Renal cortical epithelial cell (primary cell): ENCODE measurements at places on chromosomes 3 and 15.
A peak's percentile ranks its signal among the peaks of the same experiment; 100 is the strongest.

- no peak for DNase-seq
Measured at GRCh38 chr3:15501126-15501525, 20.4 kb downstream of the COLQ start.

DNA sequence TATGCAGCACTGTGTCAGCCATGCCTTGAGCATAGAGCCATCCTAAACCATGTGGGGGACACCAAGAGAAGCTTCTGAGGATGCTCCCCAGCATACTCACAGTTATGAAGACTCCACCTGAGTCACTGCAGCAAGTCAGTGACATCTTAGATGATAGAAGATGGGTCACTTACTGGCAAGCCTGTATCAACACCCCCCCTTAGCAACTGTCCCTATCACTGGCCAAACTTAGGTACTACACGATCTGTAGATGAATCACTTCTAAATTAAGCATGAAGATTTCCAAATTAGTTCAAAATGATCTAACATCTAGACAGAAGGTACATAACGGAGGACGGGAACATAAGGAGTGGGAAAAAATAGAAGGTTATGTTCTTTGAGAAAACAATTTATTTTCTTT lies 13.2 kb upstream of the LMCD1 start:
- DNase-seq, result no peak

GRCh38 chr3:182692695-182693094 lies 100.6 kb upstream of the ATP11B start:
- no peak for DNase-seq

GRCh38 chr3:21154911-21155310 lies 596.1 kb downstream of the ZNF385D start:
- no peak for DNase-seq

DNA sequence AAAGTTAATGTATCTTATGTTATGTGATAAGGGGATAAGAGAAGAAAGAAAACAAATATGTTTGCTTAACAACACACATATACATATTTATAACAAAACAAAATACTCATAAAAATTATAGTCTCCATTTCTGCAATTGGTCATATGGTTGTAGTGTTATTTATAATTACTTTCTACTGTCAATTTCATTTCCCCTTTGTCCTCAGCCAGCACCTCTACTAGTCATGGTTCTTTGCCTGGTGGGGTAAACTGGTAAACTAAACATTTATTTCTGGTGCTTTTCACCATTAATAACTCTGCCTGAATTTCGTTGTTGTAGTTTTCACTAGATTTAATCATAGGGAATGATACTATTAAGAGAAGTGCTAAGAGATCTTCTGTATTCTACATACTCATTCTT lies 88.0 kb upstream of the ALCAM start:
- no peak for DNase-seq

DNA sequence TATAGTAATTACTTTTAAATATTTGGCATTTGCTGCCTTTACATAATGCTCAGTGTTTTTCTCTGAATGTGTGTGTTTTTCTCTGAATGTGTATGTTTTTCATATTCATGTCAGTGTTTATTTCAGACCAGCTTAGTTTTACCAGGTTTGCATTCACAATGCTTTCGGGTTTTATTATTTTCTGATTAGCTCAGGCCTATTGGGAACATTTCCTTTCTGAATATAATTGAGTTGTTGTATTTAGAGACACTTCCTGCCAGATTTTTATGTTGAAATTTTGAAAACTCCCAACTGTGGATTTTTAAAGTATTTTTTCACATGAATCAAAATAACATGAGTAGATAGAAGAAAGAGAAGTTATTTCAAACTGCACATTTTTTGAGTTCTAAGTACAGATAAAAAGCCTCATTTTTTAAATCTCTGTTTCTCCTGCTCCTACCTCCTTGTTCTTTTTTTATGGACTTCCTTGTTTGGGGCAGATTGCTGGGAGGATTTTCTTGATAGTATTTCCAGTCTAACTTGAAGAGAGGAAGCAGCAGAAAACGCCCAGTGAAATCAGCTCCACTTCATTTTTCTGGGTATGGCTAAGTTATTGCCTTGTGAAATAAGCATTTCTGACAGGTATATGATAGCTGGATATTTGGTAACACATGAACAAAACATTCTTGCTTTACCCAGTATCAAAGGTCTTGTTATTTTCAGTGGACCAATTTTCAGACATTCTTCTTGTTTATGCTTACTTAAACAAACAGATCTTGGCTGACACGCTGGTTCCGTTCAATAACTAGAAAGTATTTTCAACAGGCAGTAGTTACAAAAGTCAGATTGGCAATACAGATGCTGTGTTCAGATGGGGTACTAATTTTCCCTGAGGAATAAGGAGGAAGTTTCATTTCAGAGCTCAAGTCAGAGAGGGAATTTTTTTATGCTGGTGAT lies 70.7 kb downstream of the RIOX2 start:
- DNase-seq, result no peak

DNA sequence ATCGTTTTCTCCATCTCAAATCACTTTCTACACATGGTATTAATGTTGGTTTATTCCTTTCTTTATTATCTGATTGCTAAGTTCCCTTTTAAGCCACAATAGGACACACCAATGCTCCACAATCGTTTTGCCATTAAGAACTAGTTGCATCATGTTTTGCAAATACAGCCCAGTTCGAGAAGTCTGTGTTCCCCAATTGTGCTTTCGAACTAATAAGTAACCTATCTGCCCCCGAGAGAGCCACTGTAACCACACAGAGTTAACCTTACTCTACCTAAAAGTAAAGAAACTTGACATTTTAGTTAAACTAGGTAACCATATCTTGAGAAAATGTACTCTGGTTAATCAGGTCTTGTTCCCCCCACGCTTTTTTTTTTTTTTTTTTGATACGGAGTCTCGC lies 39.1 kb downstream of the MAGI1 start:
- DNase-seq, result peak; percentile 92

GRCh38 chr3:52534281-52535183 lies 875 bp upstream of the NT5DC2 start:
- DNase-seq, result no peak

DNA sequence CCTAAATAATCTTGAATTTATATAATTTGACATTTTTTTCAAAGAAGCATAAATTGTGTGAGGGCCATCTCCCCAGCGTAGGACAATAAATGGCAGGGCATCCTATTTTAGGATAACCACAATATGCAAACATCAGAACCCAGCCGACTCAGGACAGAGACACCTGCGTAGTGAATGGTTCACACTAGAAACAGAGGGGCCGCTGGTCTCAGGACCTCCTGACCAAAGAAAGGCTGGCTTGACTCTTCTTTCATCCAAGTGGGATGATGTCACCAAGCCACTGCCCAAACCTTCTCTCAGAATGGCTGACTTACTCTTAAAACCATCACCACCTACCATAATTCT lies 162.1 kb downstream of the FOXP1 start:
- no peak for DNase-seq

- DNase-seq, result peak; percentile 22
Measured at GRCh38 chr3:38039101-38039898, at the start of gene DLEC1. TSS of gene DLEC1 (plus strand) at chr3:38039208. CDS start at chr3:38039226, 18 bp downstream.

DNA sequence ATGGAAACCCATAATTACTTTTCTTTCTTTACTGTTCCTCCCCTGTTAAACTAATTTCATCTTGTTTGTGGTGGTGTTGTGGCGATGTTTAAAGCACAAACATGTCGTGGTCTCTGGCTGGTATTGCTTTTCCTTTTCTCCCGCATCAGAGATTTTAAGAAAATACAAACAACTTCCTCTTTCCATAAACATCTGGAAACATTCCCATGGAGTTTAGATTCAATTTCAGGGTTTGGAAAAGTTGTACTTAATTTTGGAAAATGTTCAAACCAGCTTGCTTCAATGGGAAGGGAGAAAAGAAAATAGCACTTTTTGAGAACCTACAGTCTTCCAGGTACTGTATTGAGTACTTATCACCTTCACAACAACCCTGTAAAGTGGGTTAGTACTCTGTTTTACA lies 30.4 kb downstream of the STARD9 start:
- DNase-seq, result no peak

DNA sequence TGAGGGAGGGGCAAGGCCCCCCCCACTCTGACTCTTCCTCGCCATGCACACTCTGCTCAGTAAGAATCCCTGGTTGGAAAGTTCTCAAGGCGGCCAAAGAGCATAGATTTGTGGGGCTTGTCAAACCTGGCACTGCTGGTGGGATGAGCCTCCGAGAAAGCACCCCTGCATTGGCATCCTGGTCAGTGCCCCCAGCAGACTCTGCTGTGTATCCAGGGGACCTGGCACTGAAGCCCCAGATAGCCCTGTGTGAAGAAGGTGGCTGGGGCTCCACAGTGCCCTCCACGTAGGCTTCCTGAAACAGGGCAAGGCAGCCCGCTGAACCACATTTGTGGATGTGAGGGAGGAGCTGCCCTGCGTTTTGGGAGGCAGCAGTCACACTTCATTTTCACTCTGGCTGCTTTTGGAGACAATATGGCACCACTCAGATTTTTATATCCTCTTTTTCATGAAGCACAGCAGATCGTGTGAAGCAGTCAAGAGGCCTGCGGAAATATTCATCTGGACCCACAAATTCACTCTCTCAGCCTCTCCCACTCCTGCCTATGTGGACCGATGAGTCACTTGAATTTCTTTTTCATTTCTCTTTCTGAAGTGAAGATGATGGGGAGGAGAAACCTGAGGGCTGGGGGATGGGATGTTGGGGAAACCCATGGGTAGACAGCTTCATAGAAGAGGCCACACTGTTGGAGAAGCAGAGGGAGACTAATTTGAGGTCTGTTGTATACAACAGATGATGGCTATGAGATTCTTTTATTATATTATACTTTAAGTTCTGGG lies 88.7 kb upstream of the BCL6 start:
- DNase-seq, result no peak

DNA sequence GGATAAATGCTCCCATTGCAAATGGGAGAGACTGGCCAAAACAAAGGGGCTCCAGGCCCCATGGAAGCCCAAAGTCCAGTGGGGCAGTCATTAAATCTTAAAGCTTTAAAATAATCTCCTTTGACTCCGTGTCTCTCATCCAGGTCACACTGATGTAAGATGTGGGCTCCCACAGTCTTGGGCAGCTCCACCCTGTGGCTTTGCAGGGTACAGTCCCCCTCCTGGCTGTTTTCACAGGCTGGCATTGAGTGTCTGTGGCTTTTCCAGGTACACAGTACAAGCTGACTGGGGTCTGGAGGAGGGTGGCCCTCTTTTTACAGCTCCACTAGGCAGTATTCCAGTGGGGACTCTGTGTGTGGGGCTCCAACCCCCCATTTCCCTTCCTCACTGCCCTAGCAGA lies 45.9 kb downstream of the NIPA2 start:
- DNase-seq, result no peak

GRCh38 chr3:77726517-77726916 lies 686.6 kb downstream of the ROBO2 start:
- DNase-seq, result no peak

DNA sequence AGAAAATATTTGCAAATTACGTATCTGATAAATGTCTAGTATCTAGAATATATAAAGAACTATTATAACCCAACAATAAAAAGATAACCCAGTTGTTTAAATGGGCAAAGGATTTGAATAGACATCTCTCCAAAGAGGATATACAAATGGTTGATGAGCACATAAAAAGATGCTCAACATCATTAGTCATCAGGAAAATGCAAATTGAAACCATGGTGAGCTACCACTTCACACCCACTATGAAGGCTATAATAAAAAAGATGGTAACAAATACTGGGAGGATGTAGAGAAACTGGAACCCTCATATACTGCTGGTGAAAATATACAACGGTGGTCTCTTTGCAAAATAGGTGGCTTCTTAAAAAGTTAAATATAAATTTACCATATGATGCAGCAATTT lies 28.0 kb downstream of the RAD51 start:
- DNase-seq, result no peak

- DNase-seq, result no peak
Measured at GRCh38 chr15:71251584-71252043, 136.3 kb downstream of the THSD4 start.
